Fibroblast of skin of right quadriceps (primary cell): ENCODE measurements at places on chromosomes 6 and 20.
A peak's percentile ranks its signal among the peaks of the same experiment; 100 is the strongest.

- peak; percentile 22 for DNase-seq
Observed at GRCh38 chr6:139967497-139967896, 593.0 kb upstream of the CITED2 start.

DNA sequence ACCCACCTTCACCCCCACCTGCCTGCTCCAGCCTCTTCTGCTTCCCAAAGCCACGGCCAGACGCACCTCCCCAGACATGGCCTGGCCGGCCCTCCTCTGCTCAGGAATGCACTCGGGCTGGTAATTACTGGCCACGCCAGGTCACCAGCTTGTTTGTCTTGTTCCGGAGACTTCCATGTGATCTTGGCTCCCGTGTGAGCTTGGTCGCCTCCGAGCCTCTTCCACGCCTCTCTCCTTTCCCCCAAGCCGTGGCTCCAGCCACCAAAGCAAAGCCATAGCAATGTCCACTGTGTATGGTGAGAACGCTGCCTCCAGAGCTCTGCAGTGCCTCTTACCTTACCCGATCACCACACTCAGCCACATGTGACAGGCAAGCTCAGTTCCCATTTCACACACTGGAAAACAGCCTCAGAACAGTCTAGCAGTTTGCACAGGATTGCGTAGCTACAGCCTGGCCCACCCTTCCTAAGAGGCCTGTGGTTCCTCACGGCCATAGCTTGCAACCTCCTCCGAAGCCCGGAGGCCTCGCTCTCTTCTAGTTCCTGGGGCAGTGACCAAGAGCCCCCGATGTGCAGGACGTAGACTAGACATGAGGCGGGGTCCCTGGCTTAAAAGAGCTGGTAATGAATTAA lies 48.1 kb upstream of the AFDN start:
- DNase-seq = no peak

DNA sequence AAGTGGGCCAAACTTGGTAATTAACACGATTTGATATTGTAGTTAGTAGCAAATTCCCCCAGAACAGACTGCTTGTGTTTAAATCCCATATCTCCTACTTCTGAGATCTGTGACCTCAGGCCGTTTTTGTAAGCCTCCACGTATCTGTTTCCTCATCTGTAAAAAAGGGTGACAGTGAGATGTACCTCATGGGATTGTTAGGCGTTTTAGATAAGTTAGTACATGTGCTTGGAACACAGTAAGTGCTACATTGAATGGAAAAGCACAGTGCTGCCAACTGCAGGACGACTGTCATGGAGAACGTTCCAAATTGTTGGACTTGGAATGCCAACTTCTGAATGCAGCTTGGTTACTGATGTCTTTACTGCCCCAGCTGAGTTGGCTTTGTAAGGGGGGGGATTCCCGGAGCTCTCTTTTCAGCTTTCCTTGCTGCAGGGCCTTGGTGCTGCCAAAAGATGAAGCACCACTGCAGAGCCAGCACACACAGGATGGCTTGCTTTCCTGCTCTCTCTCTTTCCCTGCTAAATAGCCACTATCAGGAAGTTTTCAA lies 108.6 kb downstream of the OPN5 start:
- DNase-seq = no peak

DNA sequence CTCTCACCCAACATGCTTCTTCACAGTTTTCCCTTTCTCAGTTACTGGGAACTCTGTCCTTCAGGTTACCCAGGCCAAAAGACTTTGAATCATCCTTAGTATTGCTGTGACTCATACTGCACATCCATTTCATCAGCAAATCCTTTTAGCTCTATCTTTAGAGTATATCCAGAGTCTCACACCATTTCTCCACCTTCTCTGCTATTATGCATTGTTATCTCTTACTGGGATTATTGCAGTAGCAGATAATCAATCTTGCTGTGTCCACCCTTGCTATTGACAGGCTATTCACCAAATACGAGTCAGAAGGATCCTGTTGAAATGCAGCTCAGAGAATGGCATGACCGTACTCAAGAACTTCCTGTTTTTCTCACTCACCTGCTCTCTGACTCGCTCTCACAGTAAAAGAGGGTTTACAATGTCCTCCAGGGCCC lies 57.3 kb downstream of the BCKDHB start:
- DNase-seq = peak; percentile 84

GRCh38 chr6:88749849-88750248 lies 213.6 kb downstream of the RNGTT start:
- DNase-seq = no peak

DNA sequence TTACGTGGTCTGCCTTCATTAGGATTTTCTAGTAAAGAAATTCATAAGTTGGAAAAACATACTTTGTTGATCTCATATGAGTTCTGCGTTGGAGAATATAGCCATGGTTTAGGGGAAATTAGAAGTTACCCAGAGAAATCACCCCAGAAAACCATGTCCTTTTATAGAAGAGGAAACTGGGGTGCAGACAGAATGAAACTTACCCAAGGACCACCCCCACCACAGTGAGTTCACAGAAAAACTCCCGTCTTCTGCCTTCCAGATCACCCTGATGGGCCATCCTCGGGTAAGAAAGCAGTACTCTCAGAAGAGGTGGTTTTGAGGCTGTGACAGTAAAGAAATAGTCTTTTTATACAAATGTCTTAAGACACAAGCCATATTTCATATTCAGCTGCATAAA lies 25.1 kb upstream of the MAFB start:
- no peak for DNase-seq

- no peak for DNase-seq
Observed at GRCh38 chr6:159201336-159201735, 32.1 kb downstream of the FNDC1 start.

DNA sequence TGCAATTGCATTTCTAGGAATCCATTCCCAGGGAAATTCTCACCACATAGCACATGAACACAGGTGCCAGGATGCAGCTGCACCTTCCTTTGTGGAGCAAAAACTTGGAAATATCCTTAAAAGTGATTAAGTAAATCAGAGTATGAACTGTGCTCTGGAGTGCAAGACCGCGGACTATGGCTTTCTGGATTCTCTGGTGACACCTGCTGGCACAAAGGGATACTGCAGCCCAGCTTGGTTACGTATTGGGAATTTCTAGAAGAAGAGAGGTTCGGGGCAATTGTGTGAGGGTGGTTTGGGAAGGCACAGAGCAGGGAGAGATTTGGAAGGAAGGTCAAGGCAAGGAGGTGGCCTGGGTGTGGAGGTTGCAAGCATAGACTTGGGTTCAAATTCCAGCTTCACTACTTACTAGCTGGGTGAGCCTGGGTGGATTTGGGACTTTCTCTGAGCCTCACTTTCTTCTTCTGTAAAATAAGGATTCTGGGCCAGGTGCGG lies 15.9 kb upstream of the PEDS1 start:
- peak; percentile 72 for DNase-seq

- no peak for DNase-seq
Observed at GRCh38 chr6:1482381-1483166, 93.2 kb downstream of the FOXF2 start.

DNA sequence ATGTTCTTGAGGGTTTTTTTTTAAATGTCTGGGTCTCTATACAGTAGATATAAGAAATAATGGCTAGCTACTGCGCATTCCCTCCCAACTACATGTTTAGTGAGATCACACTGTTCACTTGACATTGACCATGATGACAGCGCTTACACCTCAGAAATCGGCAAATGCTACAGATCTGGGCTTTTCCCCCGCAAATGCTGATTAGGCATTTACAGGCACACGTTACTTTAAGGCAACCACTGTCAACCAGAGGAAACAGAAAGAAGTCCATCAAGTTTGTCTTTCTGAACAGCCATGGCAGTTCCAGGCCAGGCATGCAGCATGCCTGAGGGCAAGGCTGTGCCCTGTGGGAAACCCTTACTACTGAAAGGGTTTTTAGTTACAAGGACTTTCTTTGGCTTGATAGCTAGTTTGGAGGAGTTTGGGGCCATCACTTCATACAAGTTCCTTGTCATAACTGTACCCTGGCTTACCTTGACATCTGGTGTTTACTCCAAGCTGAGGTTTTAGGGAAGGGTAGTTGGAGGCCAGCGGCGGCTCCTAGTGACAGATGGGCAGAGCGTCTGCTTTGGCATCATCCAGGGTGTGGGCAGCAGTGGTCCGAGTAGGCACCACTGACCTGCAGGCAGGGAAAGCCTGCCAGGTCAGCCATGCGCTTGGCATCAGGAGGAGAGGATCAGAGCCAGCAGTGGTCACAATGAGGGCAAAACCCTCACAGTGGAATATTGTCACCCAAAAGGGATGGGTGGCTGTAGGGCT lies 43.0 kb downstream of the CFAP61 start:
- DNase-seq = no peak

- no peak for DNase-seq
Observed at GRCh38 chr6:3418496-3419060, 38.3 kb downstream of the SLC22A23 start.

DNA sequence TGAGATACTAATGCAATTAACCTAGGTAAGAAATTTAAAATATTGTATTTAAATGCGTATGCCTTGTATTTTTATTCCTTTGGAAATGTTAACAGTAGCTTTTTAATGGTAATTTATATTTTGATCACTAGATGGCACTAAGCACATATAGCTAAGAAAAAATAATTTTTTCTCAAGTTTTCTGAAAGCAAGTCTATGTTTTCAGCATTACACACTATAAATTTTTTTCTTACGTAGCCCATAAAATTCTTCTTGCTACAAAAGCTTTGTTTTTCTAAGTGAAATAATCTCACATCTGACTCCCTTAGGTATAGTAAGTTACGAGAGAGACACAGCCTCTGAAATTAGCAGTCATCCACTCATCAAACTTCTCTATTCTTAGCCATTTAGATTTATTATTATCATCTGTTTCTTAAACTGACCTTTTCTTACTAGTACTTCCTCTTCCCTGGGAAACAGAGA lies 35.7 kb downstream of the TSPYL4 start:
- peak; percentile 23 for DNase-seq

DNA sequence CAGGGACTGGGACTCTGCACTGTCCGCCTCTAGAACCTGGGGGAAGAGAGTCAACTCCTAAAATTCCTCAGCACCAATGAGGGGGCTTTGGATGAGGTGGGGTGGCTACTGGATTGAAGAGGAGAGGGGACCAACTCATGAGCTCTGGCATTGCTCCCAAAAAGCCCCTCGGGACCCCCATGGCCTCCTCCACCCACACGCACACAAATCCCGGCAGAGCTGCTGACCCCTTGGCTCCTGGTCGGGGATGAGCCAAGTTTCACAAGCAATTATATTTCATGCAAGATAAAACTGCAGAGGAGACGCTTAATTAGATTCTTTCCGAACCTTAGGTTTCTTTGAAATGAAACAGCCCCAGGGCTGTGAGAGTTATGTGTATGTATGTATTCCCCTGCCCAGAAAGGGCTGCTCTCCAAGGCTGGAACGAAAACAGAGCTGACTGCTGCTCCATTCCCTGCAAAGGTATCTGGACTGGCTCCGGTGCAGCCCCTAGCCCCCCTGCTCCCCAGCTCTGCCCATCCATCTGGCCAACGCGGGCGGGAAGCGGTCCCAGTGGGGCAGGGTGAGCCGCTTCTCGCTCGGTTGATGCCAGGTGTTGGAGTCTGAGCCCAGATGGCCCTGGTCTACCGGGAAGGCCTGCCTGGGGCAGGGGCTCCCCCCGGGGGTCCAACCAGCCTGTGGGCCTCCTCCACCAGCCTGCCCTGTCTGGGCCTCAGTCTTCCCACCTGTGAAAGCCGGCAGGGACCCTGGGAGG lies 46.8 kb upstream of the STX16 start:
- DNase-seq = no peak

GRCh38 chr20:40592941-40593340 lies 96.1 kb downstream of the MAFB start:
- no peak for DNase-seq

- DNase-seq = peak; percentile 54
Observed at GRCh38 chr20:35269055-35269781, 8.7 kb downstream of the MMP24OS start.

DNA sequence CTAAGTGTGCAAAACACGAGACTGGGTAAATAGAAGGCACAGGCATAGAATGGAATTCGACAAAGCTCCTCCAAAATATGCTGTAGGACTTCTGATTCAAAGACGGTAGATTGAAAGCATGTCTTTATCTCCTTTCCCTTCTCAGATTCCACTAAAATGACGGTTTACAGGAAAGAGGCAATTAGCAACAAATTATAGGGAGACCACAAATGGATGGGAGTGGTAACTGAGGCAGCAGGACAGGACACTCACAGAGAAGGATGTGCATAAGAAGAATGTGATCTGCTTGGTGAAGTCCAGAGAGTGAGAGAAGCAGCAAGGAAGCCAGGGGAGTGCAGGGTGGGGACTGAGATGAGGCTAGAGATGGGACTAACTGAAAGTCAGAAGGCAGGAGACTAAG lies 113.4 kb upstream of the MRPS10 start:
- peak; percentile 60 for DNase-seq

DNA sequence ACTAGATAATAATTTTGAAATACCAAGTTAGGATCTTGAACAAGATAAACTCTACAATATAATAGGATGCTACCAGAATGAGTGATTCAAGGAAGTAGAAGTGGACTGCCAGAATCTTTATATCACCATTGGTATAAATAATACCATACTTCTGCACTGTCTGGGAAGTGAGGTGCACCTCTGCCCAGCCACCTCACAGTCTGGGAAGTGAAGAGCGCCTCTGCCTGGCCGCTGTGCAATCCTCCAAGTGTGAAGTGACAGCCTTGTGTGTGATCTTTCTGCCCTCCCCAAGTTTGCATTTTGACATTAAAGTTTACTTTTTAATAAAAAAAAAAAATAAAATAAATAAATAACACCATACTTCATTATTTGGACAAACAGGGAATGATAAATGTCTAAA lies 18.8 kb downstream of the LATS1 start:
- no peak for DNase-seq

GRCh38 chr6:127190552-127190951 lies 72.1 kb downstream of the RSPO3 start:
- DNase-seq = peak; percentile 55

- no peak for DNase-seq
Observed at GRCh38 chr6:135461208-135461607, 36.3 kb downstream of the AHI1 start.

GRCh38 chr20:42336576-42336975 lies 718.4 kb upstream of the CHD6 start:
- DNase-seq = no peak

GRCh38 chr20:60862601-60863000 lies 389.5 kb upstream of the CDH4 start:
- peak; percentile 2 for DNase-seq

DNA sequence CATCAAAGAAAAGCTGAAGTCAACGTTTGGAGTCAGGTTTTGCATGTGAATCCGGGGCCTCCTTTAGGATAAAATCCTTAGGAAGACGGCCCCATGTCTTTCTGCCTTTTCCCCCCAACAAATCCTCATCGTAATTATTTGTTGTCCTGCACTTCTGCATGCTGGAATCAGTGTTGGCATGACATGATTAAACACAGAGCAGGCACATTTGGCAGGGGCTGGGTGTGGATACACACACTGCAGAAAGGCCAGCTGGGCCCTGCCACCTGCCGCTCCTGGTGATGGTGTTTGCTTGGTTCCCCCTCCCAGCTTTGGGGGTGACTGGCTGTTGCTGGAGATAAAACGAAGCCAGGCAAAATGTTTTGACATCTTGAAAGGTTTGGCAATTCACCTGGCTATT lies 46.3 kb upstream of the FOXA2 start:
- DNase-seq = no peak

- DNase-seq = peak; percentile 88
Observed at GRCh38 chr6:135475292-135475886, 22.2 kb downstream of the AHI1 start.

GRCh38 chr6:47733879-47734558 lies 35.6 kb downstream of the ADGRF4 start:
- DNase-seq = no peak

- DNase-seq = no peak
Observed at GRCh38 chr20:61439251-61439650, 187.2 kb downstream of the CDH4 start.

- DNase-seq = no peak
Observed at GRCh38 chr6:43780941-43781928, 11.2 kb downstream of the VEGFA start.

GRCh38 chr20:3248167-3248992 lies 9.4 kb upstream of the SLC4A11 start:
- peak; percentile 20 for DNase-seq
